ENCODE measurements at places on chromosomes 4 and X.

- DNase-seq, result no peak
Observed at GRCh38 chr4:74056114-74056857, 17.8 kb upstream of the CXCL3 start.

DNA sequence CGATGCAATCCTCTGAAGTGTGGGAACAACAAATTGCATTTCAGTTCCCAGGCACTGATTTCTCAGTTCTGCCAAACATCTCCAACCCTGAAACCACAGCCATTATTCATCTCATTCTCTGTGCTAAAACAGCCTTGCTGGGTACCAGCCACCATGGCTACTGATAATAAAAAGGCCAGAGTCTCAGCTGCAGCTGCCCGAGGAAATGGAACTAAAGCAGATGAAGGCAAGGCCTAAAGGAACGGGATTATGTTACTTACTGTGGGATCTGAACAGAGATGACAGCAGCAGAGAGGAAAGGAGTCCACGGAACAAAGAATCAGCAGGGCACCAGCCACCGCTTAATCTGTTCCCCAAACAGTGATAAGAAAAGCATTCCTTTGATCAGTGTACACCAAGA, 155.7 kb downstream of the PAPSS1 start:
- DNase-seq, result no peak

- no peak for DNase-seq
Observed at GRCh38 chr4:7771056-7771455, 168.6 kb downstream of the AFAP1 start.

DNA sequence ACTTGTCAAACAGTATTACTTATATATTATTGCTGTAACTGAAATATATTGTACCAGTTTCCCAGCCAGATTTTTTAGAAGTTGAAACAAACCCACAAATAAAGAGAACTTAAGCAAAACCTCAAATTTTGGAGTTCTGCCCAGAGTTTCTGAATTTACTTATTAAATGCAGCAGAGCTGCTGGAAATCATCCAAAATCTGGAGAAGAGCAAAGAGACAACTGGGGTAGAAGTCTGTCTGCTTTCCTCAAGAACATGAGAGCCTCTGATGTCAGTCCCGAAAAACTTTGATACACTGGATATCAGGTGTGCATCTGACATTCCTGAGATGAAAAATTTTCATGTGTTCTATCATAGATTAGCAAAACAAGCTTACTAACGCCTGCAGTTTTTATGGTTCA, 325.9 kb downstream of the NR3C2 start:
- peak; percentile 93 for DNase-seq

DNA sequence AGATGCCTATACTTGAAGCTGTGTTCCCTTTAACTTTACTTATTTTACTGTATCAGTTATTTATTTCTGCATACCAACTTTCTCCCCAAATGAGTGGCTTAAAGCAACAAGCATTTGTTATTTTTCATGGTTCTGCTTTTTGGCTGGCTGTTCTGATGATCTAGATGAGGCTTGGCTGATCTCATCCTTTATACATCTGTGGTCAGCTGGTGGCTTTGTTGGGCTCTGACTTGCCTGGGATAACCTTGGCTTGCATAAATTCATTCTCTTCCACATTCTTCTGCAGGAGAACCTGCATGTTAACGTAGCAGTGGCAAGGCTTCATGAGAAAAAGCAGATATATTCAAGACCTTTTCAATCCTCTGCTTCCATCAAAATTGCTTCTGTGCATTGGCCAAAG, 1317.6 kb downstream of the ADGRL3 start:
- DNase-seq, result peak; percentile 10

DNA sequence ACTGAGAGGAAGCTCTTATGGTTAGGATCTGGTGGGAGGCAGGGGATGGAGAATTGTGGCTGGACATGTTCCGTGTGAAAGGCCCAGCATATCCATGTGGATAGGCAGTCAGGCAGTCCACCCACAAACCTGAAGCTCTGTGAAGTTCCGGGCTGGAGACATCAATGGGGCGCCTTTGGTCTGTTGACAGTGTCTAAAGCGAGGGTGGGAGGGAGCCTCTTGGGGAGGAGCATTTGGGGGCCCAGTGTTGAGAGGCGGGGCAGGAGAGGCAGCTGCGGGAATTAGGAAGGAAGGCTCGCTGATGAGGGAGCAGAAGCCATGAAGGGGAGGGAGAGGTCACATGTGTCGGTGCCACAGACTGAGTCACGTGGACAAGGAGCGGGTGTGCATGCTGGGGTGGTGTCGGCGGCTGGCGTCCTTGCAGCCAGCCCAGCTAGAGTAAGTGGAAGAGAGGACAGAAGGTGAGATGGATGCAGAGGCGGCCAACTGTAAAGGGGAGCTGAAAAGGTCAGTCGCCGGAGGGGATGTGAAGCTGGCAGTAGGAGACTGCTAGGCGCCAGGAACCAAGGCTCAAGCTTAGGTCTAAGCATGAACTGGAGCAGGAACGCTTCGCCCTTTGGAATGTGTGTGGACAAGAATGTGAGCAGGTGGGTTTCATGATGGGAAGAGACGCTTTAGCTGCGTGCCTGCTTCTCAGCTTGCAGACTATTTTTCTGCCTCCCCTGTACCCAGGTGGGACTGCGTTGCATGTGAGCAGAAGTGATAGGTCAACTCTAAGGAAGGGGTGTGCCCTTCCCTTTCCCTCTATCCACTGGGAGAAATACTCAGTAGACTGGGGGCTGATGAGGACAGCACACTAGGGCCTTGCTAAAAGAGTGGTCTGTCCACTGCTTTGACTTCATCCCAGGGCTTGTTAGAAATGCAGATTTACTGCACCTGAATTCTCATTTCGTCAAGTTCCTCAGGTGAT, 44.0 kb upstream of the TLR2 start:
- no peak for DNase-seq

- no peak for DNase-seq
Observed at GRCh38 chr4:47721892-47722575, 115.8 kb downstream of the CORIN start.

GRCh38 chrX:10467793-10468192, 152.6 kb downstream of the MID1 start:
- DNase-seq, result no peak

DNA sequence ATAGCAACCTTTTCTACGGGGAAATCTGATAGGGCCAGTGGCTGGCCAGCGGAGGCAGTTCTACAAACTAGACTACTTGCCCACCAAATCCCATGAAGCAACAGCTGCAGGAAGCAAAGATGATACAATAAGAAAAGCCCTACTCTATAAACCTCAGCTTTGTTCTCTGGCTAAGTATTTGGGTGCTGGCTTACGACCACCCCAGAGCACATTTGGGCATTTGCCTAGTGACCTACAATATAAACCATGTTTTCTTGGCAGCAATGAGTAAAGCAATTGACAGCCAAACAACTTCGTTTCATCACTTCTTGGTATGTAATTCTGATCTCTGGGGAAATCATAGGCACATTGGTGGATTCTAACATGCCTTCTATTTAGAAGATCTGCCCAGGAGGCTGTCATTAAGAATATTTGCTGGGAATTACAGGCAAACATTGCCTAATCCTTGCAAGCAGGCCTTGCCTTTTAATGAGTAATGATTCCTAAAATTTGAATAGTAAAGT, 7.5 kb upstream of the LHFPL1 start:
- peak; percentile 53 for DNase-seq

GRCh38 chr4:174334628-174335027, 50.9 kb downstream of the CEP44 start:
- DNase-seq, result no peak

DNA sequence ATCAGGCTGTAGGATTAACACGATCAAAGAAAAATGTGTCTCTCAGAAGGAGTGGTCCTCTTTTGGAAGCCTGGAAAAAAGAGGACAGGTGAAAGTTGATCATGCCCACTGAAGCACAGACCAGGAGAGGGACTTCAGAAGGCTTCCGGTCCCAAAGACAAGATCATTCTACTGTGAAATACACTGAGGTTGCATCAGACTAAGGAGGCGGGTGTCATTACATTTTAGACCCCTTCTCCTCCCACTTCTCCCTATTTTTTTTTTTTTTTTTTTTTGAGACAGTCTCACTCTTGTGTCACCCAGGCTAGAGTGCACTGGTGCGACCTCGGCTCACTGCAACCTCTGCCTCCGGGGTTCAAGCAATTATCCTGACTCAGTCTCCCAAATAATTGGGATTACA, 67.5 kb downstream of the RBM47 start:
- no peak for DNase-seq

DNA sequence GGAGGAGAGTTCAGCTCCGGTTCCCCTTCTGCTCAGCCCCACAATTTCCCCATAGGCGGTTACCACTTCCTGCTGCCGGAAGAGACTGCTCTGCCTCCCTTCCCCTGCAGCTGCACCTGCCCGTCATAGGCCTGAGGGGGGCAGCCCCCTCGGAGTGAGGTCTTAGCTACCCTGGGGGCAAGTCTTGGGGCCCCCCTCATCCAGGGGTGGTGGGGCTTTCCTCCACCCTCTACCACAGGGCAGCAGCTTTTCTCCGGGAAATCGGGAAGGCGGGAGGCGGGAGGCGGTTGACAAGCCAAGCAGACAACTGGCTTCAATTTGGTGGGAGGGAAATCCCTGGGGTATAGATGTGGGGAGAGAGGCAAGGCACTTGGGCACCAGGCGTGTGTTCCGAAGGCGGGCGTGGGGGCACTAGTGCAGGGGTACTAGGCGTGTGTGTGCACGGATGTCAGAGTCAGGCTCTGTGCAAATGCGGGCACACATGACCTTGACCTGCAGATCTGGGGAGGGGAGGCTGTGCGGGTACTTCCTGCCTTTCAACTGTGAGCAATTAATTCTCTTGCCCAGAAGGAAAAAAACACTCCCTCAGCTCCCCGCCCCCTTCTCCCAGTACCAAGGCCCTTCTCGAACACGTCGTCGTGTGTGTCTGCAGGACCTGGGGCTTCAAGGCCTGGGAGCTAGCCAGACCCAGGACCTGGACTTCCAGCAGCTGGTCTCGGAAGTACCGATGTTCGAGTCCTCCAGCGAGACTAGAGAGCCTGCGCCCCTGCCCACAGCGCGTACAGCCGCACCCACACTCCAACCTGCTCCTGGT, 1.0 kb upstream of the ARHGAP4 start:
- peak; percentile 65 for DNase-seq

GRCh38 chrX:68462197-68462596, 28.9 kb upstream of the OPHN1 start:
- DNase-seq, result no peak

DNA sequence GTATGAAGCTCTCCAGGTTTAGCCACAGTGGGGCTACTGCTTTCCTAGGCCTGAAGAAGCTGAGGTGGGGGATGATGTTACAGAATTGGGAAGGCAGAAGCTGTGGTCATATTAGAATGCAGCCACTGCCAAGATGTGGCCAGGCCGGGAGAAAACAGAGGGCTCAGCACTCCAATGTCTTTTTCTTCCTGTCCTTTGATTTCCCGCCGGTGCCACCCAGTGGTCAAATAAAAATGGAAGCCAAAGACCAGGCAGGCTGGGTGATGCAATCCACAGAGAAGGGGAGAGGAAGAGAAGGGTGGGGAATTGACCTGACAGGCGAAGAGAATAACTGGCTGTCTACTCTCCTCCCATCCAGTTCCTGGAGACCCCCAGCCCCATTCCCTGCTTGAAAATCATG, 94.9 kb upstream of the SHISA3 start:
- DNase-seq, result no peak

DNA sequence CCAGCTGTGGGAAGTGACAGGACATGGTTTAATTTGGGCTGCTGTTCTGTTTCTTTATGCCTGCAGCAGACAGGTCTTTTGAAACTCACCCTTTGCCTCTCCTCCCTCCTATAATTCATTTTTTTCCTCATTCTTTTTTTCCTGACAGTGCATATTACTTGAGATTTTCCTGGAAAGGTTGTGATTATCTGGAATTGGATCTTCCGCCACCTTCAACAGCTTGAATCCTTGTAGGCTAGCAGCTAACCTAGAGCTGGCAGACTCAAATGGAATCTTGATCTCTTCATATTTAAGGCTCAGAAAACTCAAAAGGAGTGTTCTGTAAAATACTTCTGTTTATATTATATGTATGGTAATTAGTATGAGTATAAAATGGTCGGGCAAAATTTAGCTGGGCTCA, 49.3 kb upstream of the CLCN4 start:
- no peak for DNase-seq

DNA sequence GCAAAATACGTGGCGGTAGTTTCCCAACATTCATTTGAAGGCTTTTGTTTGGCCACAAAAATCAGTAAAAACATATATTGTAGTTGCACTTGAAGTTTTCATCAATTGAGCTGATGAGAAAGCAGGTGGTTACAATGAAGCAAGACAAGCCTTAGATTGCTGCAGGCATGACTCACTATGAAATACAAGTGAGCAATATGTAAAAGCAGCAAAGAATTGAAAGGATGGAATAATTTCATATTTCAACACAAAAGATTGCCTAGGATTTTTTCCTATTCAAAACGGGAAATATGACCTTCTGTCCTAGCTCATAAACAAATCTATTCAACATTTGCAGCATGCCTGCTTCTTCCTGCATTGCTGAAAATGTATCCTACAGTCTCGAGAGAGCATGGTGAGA, 190.9 kb upstream of the BANK1 start:
- DNase-seq, result no peak
